ENCODE measurements at places on chromosomes 4 and X.

- DNase-seq = no peak
These were observed 282.7 kb downstream of the DKK2 start for GRCh38 chr4:106753426-106753825.

DNA sequence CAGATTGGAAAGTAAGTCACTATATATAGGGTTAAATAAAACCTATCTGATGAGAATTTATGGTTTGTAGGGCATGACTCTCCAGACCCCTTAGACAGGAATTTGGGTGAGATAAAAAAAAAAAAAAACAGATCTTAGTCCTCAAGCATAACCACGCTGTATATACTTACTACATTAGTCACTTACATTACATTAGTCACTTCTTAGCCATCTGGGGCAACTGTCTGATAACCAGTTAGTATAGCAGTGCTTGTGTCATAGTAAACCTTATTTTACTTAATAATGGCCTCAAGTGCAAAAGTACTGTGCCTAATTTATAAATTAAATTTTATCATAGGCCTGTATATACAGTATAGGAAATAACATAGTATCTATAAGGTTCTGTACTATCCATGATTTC lies 60.2 kb upstream of the RPS6KA6 start:
- DNase-seq = no peak

GRCh38 chr4:3022112-3022511 lies 52.2 kb downstream of the HTT-AS start:
- no peak for DNase-seq

DNA sequence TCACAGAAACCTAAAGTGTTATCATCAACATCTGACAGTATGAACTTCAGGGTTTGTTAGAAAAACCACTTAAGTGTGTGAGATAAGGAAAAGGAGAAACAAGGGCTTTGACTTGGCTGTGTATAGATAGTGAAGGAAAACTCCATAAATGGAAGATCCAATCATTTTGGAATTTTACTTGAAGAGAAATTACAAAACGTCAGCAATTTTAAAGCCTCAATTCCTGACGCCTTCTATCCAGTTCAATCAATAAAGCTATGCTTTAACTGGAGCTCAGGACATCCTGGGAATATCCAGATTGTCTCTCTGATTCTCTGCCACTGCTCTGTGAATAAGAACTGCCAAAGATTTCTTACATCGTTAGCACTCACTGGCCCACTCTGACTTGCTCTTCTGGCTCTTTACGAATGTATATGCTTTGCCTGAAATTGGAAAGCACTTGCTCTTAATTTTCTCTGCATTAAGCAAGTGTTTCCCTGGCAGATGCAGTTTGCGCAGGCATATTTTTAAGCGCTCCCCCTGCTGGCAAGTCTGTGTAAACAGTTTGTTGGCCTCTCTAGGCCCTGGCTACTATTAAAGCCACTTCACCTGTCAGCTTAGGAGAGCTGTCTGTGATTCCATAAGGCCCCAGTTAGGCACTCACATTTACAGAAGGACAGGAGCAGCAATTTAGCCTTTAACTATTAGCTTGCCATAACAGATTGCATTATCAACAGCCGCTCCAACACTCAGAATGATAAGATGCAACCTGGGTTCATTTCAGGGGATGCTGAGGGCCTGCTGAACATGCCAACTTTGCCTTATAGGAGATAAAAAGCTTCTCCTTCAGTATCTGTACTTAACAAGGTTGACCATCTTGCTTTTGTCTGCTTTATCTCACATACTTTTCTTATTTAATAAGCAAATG lies 251.4 kb upstream of the DDX53 start:
- DNase-seq = peak; percentile 1

DNA sequence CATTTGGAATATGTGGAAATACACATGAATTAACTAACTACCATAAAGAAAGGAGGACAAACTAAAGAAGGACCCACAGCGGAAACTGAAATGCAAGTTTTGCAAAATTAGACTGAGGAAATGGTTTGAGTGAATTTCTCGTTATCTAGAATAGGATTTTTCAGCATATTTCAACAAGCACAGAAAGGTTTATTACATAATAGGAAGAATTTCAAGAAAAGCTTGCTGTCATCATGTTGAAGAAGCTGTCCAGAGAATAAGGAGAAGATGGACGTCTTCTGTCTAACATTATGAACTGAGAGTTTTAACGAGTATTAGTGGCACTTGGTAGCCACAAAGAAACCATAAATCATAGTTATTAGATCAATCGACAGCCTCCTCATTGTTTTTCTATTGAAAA lies 45.0 kb downstream of the TEC start:
- no peak for DNase-seq

DNA sequence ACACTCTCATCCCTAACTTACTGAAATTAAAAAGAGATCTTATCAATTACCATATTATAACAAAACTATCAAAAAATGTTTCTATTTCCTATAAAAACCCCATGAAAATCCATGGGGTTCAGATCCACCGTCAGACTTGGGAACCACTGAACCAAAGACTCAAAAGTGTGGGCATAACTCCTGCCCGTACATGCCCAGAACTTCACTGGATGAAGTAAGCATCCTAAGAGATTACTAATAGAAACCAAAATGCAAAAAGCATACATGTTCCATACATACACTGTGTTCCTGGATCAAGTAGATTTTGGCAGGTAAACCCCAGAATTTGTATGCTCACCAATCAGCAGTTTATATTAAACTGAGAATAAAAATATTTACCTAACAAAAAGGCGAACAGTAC lies 66.1 kb downstream of the PRSS12 start:
- DNase-seq = no peak

DNA sequence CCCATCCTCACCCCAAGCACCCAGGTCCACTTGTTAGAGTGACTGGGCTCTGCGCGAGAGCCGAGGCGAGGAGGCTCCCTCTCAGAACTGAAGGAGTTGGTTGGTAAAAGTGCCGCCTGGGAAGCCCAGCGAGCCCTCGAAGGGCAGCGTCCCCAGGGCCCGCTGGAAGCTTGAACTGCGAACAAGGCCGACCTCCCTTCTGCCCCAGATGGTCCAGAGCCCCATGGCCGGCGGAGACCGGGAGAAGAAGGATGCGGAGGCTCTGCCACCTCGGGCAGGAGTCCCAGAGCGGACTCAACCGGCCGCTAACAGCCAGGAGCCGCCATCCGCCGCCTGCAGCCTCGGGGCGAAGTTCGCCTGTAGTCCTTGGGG lies 116.3 kb upstream of the TEX13C start:
- no peak for DNase-seq

- DNase-seq = no peak
These were observed 7.5 kb downstream of the ADGRA3 start for GRCh38 chr4:22508376-22508775.

GRCh38 chrX:56564164-56564885 lies 898 bp downstream of the UBQLN2 start:
- DNase-seq = no peak

DNA sequence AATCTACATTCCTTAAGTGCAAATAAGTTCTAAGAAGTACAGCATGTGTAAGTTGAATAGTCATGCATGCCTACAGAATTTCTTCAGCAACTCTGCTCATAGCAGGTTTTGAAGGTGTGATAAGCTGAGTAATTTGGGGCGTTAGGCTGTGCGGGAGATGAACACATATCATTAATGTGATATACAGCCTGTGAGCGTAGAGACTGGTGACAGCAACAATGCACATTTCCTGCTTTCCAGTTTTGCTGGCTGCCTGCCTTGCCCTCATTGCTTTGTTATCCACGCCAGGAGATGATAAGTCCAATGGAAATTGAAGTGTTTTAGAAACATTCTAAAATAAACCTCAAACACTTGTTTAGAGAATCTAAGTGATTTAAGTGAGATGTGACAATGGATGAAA lies 1709.4 kb downstream of the ARAP2 start:
- DNase-seq = no peak

- DNase-seq = no peak
These were observed 49.0 kb upstream of the EGFL6 start for GRCh38 chrX:13520351-13520750.

DNA sequence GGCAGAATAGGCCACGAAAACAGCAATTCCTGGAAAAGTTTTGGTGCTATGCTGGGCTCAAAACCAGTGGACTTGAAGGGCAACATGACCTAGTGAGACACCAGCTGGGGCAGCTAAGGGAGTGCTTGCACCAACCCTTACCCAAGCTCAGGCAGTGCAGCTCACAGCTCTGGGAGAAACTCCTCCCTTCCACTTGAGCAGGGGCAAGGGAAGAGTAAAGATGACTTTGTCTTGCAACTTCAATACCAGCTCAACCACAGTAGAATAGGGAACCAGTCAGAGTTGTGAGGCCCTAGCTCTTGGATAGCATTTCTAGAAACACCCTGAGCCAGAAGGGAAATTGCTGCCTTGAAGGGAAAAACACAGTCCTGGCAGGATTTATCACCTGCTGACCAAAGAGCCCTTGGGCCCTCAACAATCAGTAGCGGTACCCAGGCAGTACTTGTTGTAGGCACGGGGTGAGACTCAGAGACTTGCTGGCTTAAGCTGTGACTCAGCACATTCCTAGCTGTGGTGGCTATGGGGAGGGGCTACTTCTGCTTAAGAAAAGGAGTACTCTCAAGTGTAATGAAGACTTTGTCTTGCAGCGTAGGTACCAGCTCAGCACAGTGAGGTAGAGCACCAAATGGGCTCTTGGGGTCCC lies 19.7 kb upstream of the ABCG2 start:
- DNase-seq = no peak

GRCh38 chr4:2253160-2254084 lies 8.5 kb downstream of the MXD4 start:
- no peak for DNase-seq

- DNase-seq = no peak
These were observed 53.5 kb downstream of the TMEM131L start for GRCh38 chr4:153519687-153520086.

GRCh38 chr4:8157496-8157895 lies 1.1 kb downstream of the ABLIM2 start:
- no peak for DNase-seq

DNA sequence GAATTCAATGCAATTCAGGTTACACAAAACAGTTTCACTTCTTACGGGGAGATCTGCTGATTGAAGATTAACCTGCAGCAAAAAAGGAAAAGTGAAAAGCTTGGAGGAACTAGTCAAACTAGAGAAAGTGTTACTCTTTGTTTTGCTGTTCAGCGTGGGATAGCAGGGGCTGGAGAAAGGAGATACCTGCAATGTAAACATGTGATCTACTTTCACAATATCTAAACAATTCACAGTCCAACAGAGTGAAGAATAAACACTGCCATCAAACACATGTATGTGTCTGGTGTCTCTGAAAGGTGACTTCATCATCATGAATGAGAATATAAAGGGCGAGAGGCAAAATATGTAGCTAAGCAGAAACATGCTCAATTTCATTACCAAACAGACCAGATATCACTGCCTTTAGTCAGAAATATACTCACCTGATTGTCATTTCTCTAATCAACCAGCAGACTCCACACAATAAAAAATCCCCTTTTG lies 26.4 kb downstream of the NIPAL1 start:
- DNase-seq = no peak

- no peak for DNase-seq
These were observed 6.8 kb upstream of the RRAGB start for GRCh38 chrX:55710701-55711100.

- DNase-seq = no peak
These were observed 87.4 kb downstream of the CBLL2 start for GRCh38 chrX:22360129-22360528.

DNA sequence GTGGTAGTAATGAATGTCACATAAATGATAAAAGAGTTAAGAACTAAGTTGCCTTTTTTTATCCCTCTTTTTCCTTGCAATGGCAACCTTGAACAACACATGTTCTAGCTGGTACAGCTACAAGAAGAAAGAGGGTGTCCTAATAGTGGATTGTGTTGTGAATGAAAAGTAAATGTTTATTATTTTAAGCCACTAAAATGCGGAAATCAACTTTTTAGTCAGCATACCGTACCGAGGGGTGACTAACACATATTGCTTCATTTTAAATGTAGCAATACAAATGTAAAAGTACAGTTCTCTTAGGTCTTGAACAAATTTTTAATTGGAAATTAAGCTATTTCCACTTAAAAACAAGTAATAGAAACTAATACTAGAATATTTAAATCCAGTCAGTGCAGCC lies 17.7 kb upstream of the AP1AR start:
- DNase-seq = no peak

- no peak for DNase-seq
These were observed 54.6 kb upstream of the LHFPL1 start for GRCh38 chrX:112734290-112734689.

- no peak for DNase-seq
These were observed 52.8 kb downstream of the LRBA start for GRCh38 chr4:150962245-150962644.
